ENCODE measurements at places on chromosomes 13 and 19. TPM values are rescaled to one million over a fixed set of nuclear protein-coding genes. Genes with fewer than 3 reads are reported as not detected.

- DNase-seq: no peak
Measured at GRCh38 chr13:43375797-43376465, 352.5 kb downstream of the DNAJC15 start.

GRCh38 chr13:24243302-24243701 is 66.1 kb upstream of the C1QTNF9 start:
- no peak for DNase-seq

DNA sequence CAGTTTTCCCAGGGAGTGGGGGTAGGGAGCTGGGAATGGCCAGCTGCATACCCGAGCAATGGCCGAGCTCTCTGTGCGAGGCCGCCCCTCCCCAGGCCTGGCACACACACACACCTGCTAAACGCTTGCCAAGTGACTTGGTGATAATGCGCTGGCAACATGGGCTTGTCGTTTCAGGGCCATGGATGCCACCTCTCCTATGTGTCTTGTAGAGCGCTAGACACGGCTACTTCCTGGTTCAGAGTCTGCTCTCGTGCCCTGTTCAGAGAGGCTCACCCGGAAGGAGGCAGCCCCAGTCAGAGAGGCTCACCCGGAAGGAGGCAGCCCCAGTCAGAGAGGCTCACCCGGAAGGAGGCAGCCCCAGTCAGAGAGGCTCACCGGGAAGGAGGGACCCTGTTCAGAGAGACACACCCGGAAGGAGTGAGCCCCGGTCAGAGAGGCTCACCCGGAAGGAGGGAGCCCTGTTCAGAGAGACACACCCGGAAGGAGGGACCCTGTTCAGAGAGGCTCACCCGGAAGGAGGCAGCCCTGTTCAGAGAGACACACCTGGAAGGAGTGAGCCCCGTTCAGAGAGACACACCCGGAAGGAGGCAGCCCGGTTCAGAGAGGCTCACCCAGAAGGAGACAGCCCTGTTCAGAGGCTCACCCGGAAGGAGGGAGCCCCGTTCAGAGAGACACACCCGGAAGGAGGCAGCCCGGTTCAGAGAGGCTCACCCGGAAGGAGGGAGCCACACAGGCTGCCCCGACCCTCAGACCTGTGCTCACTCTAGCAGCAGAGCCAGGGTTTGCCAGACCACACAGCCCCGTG is 4.2 kb downstream of the ADPRHL1 start:
- DNase-seq: peak; percentile 91

DNA sequence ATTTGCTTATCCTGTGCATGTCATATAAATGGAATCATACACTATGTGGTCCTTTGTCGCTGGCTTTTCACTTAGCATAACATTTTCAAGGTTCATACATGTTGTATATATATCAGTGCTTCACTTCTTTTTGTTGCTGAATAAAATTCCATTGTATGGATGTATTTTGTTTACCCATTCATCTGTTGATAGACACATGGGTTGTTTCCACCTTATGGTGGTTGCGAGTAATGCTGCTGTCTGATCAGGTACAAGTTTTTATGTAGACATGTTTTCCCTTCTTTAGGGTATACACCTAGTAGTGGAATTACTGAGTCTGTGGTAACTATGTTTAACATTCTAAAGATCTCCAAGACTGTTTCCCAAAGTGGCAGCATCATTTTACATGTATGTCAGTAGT is 102.5 kb downstream of the RNF17 start:
- no peak for DNase-seq

Gene KCNC3
- 0.29 TPM for total RNA-seq

Gene ADGRE1
- not detected for total RNA-seq

Measured in HepG2 (cell line).